Hepatic stellate cell (primary cell): ENCODE measurements at places on chromosomes 1 and 21.

- peak; percentile 39 for DNase-seq
Observed at GRCh38 chr1:39105841-39106765, 80.0 kb downstream of the NDUFS5 start.

DNA sequence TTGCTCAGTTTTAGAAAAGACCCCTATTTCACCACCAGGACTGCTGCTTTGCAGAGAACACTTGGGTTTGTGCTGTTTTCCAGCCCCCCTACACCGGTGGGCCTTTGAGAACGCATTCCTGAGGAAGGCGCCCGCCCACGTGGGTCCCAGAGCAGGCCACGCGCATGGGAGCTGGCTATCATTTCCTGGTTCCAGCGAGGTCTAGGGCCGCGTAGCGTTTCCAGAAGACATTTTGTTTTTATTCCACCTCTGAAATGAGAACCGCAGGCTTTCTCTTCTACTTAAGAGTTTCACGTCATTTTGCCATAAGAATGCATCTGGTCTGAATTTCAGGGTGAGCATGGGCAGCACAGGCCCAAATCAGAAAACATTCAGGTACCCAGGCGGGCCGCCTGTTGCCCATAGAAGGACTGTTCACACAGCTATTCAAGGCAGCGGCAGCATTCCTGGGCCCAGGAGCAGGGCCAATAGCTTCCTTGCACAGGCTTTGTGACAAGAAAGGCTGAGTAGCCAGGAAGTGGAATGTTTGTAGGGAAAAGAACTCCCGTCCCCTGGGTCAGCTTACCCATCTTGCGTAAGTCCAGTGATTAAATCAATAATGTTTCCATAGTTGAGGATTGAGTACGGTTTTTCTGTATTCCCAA lies 1.4 kb upstream of the KLHL21 start:
- DNase-seq = peak; percentile 80

DNA sequence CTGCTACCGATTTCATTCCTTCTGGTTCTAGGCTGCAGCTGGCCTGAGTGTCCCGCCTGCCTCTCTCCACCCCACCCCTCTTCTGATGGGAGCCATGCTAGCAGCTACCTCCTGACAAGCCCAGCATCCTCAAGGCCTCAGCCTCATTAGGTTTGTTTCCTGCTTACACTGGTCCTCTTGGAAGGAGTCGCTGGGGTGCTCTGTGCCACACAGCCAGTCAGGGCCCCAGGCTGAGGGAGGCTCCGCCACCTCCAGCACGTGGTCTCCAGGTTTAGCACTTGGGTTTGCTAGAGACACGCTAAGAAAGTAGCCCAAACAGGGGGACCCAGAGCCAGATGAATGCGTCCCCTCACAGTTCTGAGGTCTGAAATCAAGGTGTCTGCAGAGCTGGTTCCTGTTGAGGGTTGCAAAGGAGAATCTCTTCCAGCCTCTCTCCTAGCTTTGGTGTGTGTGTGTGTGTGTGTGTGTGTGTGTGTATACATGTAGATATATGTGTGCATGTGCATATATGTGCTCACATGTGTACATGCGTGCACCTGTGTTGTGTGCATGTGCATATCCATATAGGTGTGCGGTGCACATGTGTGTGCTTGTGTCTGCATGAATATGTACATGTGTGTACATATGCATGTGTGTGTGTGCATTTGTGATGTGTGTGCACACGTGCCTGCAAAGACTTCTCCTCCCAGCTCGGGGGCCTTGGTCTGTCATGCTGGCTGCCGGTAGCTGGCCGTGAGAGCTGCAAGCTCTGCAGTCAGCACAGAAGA lies 301.1 kb upstream of the AJAP1 start:
- DNase-seq = no peak

DNA sequence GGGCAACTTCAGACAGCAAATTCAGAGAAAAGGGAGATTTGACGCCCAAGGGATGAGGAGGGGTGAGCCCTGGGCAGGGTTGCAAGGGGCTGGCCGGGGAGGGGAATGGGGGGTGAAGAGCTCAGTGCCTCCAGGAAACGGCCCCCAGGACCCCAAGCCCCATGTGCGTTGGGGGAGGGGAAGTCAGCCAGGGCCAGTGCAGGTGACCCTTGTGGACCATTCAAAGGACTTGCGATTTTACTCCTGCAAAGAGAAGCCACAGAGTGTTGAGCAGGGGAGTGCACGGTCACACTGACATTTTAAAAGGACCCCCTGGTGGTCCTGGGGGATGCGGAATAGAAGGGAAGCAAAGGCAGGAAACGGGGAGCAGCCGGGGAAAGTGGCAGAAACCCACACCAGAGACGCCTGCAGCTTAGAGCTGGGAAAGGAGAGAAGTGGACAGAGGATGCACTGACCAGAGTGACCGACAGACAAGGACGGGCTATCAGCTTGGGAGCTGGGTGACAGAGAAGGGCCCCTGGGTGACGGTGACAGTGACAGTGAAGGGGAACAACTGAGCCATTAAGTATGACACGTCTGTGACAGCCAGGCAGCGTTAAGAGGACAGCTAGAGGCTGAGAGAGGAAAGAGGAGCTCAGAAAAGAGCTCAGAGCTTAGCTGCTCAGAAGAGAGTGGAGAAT lies 54.0 kb upstream of the TMEM51 start:
- DNase-seq = no peak

- no peak for DNase-seq
Observed at GRCh38 chr1:7172804-7173203, 387.6 kb downstream of the CAMTA1 start.

DNA sequence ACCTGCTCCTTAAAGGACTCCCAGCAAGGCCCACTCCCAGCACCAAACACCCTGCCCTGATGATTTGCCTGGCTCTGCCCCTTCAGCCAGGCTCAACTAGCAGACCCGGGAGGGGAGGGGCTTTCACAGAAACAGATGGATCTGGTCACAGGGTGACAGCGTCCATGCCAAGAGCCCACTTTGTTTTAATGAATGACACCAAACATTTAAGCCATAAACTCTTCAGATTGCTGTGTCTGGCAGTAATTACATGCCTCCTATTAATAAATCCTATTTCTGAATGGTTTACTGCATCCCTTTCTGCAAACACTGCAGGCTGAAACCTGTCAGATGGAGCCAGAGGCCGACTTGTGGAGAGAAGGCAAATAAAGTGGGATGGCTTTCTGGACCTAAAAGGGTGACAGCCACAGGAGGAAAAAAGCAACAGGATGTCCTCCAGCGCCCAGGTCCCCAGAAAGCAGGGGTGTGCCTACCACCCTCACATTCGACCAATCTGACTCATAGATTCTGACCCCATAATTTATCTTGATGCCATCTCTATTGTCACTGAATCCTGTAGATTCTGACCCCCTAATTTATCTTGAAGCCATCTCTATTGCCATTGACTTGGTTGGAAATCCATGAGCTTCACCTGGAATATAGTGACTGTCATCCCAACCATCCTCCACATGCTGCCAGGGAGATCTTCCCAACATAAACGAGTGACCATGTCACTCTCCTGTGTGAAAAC lies 200.9 kb downstream of the PLPP3 start:
- DNase-seq = no peak

GRCh38 chr1:225471109-225471452 lies 43.2 kb upstream of the LBR start:
- no peak for DNase-seq

DNA sequence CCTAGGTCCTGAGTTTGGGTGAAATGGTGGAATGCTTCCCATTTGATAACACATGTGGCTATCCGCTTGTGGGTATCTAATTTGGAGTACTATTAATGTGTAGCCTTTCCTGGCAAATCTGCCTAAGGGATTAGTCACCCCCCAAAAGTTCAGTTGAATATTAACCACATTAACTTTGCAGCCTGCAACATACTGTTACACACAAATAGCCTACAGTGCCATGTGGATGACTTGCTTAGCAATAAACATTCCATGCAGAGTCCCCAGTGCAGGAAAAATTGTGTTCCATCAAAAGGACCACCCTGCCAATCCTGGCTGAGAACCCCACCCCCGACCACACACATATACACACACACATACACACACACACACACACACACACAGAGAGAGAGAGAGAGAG lies 303.3 kb upstream of the ESRRG start:
- DNase-seq = no peak

GRCh38 chr1:232704694-232705680 lies 75.1 kb upstream of the SIPA1L2 start:
- no peak for DNase-seq

DNA sequence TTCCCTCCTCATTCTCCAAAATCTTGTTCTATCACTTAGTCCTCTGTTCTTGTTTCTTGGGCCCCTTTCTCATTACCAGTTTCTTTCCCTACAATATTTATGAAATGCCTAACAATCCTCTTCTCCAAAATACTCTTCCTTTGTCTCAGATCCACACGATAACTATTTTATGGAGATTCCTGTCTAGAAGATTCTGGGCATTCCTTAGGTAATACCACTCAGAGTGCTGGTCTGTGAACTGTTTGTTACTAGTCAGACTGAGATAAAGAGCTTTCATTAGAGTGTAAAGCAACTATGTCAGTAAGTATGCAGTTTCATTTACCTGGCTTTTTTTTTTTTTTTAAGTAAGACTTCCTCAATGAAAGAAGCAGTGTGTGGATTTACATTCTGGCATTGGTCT lies 18.1 kb upstream of the RCOR3 start:
- DNase-seq = no peak
